ENCODE measurements at places on chromosomes 2 and 18. TPM values are rescaled to one million over a fixed set of nuclear protein-coding genes. Genes with fewer than 3 reads are reported as not detected.

- DNase-seq = no peak
Observed at GRCh38 chr2:824954-825353, 125.7 kb upstream of the SNTG2 start.

- DNase-seq = no peak
Observed at GRCh38 chr2:213021971-213022899, 129.2 kb downstream of the IKZF2 start.

GRCh38 chr2:44342854-44343253 lies 18.4 kb downstream of the PREPL start:
- no peak for DNase-seq

DNA sequence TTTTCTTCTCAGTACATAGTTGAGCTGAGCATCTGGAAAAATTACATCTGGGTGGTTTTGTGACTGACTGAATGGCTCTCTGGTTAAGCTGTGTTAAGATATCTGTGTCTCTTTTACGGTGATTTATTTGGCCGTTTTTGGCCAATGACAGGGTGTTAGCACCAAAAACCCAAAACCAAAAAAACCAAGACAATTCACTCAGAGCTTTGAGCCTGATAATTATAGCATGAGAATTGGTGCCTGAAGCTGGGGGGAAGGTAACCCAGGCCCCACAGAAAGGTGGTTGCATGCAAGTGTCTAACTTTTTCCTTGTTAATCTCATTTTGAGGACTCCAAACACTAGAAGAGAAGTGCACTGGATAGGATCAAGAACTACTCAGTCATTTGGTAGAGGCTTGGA lies 4.5 kb downstream of the CD28 start:
- DNase-seq = no peak

DNA sequence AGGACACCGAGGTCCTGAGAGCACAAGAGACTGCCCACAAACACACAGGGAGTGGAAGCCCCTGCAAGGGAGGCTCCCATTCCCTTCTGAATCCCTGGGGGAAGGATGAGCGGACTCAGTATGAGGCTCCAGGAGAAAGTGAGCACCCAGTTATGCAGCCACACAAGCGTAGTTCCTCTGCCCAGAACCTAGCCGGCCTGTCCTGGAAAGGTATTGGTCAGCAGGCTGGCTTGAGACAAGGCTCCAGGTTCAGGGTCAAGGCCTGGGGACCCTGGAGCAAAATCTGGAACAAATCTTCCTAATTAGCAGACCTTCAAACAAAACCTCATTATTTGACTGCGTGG lies 1.2 kb upstream of the CAPG start:
- no peak for DNase-seq

- no peak for DNase-seq
Observed at GRCh38 chr2:239391286-239392071, 9.3 kb downstream of the HDAC4 start.

GRCh38 chr2:228901531-228901930 lies 369.6 kb downstream of the PID1 start:
- DNase-seq = no peak

DNA sequence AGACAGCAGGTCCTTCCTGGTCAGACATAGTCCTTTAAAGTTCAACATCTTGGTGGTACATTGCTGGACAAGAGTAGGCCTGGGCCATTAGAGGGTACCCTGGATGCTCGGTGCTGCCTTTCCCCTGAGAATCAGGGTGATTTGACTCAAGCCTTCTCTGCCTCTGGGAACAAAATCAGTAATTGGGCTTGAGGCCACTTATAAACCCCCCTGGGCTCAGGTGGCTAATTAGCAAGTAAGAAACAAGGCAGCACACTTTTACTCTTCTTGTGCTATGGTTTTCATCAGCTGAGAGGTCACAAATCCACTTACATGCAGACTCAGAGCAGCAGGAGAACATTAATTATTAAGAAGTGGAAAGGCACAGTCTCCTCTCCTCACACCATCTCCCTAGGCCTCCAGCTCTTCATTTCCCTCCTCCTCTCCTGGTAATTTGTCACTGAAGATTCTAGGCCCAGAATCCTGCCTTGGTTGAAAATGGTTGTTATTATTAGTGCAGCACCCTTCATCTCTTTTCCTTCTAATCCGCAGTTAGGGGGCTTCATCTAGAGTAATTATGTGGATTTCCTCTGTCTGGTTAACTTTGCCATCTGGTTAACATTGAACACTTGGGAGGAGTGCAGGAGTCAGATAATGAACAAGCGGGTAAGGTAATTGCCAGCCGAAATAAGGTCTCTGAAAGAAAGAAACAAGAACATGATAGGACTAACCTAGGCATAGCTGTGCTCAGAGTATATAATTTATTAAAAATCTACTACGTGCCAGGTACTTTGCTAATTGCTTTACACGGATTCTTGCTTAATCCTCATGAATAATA lies 29.7 kb upstream of the CASP10 start:
- no peak for DNase-seq

- no peak for DNase-seq
Observed at GRCh38 chr2:11677136-11678055, 7.4 kb upstream of the NTSR2 start.

- DNase-seq = no peak
Observed at GRCh38 chr18:21291106-21291505, 49.1 kb downstream of the GREB1L start.

DNA sequence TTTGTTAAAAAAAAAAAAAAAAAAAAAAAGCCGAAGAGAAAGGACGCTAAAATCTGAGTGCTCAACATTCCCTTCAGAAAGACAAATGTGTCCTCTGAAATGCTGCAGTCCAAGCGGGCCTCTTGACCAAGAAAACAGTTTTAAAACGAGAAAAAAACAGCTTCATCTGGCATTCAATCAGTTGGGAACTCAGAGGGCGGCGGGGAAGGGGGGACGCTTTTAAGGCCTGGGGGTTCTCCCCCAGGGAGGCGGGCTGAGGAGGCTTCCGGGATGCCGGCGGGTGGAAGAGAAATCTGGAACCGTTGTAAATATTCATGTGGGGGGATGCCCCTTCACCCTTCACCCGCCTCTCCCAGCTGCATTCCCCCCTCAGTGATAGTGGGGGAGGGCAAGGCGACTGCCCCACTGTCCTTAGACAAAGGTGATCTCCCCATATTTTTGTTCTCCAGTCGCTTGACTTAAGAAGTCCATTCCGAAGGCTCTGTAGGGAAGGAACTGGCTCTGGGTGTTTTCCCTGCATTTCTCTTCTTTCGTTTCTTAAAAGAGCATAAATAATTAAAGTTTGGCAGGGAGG lies 3.3 kb upstream of the HOXD11 start:
- no peak for DNase-seq

- DNase-seq = no peak
Observed at GRCh38 chr2:155872396-155872795, 460.1 kb downstream of the NR4A2 start.

DNA sequence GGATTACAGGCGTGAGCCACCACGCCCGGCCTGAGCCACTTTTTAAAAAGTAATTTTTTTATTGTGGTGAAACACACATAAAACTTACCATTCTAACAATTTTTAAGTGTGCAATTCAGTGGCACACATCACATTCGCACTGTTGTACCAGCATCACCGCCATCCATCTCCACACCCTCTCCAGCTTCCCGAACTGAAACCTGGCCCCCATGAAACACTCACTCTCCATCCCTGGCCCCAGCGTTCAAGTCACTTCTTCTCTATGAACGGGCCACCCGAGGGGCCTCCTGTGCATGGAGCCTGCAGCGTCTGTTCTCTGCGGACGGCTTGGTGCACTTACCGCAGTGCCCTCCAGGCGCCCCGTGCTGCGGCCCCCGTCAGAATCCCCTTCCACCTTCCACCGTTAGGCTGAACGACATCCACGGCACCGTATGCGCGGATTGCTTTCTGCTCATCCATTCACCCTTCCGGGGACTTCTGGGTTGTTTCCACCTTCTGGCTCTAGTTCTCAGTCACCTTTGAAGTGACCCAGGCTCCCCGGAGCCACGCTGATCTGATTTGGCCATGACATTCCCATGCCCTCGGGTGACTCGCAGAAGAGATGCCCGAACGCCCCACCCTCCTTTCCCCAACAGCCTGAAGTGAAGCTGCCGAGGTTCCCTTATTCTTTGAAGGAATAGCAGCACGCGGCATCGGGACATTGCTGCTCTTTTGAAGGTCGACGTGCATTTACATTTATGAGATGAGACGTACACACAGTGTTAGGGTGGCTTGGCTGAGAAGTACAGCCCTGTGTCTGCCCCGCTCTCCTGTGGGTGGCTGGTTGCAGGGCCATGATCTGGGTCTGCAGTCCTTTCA lies 134.4 kb downstream of the MBP start:
- DNase-seq = no peak

- DNase-seq = no peak
Observed at GRCh38 chr2:118231759-118232158, 143.5 kb downstream of the INSIG2 start.

GRCh38 chr2:190972846-190973245 lies 41.1 kb downstream of the STAT1 start:
- DNase-seq = no peak

GRCh38 chr2:52074130-52074719 lies 1042.3 kb upstream of the NRXN1 start:
- no peak for DNase-seq

PSMA8 gene
- not detected for total RNA-seq

ALLC gene
- total RNA-seq = not detected

NT5DC4 gene
- total RNA-seq = not detected

ARHGAP28 gene
- 15.4 TPM for total RNA-seq

LONRF2 gene
- 0.42 TPM for total RNA-seq

RUFY4 gene
- total RNA-seq = not detected

CRYGC gene
- not detected for total RNA-seq

SH3YL1 gene
- total RNA-seq = 37.2 TPM

LYG2 gene
- not detected for total RNA-seq

XIRP2 gene
- total RNA-seq = 0.11 TPM

KIAA2012 gene
- total RNA-seq = not detected

Data from H1 (cell line).